ENCODE measurements at places on chromosomes 5 and 9.

- peak; percentile 65 for DNase-seq
These were observed 158.1 kb upstream of the SHB start for GRCh38 chr9:38227061-38227540.

- DNase-seq, result no peak
These were observed 58.4 kb upstream of the ALDH1A1 start for GRCh38 chr9:73011181-73011750.

- no peak for DNase-seq
These were observed 687.4 kb upstream of the SEMA6A start for GRCh38 chr5:117261948-117262571.

GRCh38 chr9:89417832-89418473, 80.0 kb downstream of the SEMA4D start:
- DNase-seq, result no peak

DNA sequence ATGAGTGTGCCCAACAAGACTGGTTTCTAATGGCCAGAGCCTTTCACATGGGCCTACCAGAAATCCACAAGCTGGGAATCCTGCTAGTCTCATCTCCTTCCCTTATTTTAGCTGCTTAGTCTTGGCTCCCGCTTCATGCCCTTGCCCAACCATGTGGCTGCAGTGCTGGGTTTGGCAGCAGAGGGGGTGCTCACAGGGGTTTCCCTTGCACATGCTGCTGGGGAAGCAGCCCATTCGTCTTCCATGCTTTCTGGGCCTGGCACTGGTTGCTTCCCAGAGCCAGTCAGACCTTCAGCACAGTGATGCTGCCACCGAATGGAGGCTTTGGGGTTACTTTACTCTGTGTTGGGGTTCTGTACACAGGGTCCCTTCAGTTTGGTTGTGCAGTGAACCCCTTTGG, 26.3 kb downstream of the SLC46A2 start:
- DNase-seq, result no peak

DNA sequence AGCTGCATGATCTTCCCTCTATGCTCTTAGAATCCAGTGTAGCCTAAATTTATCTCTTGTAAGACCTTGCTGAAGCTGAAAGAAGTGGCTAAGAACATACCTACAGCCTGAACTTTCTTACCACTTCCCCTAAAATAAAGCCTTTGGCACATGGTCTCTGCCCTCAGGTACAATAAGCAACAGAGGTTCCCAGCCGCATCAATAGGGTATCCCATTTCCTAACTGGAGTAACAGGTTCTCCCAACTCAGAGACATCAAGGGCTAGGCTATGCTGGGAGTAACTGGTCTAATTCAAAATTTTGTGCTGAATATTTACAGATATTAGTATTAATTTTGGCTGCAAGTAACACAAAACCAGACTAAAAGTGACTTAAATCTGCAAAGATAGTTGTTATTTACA, 335.8 kb upstream of the TRPC7 start:
- DNase-seq, result no peak

DNA sequence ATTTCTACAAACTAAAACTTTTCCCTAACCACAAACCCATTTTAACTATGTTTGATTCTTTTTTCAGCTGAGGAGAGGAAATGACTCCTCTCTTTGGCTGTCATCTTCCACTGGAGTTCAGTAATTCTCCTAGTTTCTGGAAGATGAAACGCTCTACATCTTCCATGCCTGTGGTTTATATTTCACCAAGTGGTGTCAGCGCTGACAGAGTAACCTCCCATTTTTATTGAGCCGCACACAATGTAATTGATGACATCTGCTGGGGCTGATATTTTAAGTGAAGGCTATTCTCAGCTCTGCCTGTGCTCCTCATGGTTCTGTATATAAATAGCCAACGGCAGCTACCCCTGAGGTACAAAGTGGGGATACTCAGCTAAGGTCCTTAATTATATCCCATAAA, 234.6 kb downstream of the SPOCK1 start:
- DNase-seq, result no peak

DNA sequence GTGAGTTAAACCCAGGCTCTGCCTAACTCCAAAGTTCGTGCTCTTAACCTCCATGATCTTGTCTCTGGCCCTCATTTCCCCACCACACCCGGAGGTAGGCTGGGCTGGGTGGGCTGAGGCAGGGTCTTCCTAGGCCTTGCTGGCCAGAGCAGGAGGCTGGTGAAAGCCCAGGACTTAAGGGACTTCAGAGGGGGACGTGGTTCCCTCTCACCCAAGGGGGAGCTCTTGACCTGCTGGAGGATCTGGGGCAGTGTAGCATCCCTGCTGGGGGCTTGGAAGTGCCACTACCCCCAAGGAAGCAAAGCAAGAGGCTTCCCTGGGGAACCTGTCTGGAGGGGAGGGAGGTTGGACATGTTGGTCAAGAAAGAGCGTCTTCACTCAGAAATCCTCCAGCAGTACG, 14.7 kb downstream of the PITX1 start:
- DNase-seq, result no peak

GRCh38 chr5:68093455-68094159, 121.9 kb upstream of the PIK3R1 start:
- no peak for DNase-seq

- DNase-seq, result no peak
These were observed 37.0 kb upstream of the RPS23 start for GRCh38 chr5:82314964-82315758.

DNA sequence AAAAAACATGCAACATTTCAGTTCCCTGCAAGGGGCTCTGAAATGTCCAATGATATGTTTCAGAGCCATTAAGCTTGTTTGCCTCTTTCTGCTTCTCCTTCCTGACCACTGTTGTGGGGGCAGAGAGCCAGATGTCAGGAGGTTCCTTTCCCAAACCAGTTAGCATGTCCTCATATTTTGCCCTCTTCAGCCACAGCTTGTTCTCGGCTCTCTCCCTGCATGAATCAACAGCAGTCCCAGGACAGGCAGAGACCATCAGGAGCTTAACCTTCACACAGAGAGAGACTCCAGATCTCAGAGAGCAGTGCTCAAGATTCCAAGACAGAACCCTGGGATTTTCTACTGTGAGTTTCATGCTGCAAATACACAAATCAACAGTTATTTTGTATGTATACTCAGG, 218.5 kb downstream of the COMMD10 start:
- no peak for DNase-seq
